Activated naive CD8-positive, alpha-beta T cell treated with anti-CD3 and anti-CD28 coated beads, Interleukin-2, amount 10 ng/mL, durations not matched to agents 7 days and 5 days (primary cell): ENCODE measurements at places on chromosomes 2 and 18.

- no peak for DNase-seq
These were observed 56.5 kb downstream of the SLC8A1 start for GRCh38 chr2:40395169-40396073.

GRCh38 chr2:10910625-10911024 lies 1.1 kb upstream of the KCNF1 start:
- no peak for DNase-seq

DNA sequence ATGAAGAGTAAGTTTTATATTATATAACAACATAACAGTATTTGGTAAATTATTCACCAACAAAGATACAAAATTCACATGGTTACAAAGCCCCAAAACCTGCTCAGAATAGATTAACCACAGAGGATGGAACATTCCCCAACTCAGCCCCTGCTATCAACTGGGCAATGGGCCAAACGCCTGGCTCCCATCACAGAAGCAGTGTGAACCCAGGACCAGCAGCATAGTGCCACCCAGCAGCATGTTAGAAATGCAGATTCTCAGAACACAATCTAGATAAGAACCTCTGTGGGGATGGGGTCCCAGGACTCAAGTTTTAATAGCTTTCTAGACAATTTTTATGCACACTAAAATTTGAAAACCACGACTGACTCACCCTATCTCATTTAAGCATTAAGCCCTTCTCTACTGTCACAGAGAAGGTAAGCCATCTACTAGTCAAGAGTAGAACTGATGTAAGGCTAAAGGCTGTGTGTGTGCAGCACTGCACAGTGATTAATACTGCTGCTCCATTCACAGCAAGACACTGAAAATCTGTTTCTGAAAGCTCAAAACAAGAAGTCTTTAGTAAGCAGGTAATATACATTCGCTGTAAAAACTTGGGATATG lies 15.2 kb downstream of the AFG3L2 start:
- DNase-seq = no peak

GRCh38 chr2:171166328-171166983 lies 5.8 kb upstream of the TLK1 start:
- DNase-seq = no peak

DNA sequence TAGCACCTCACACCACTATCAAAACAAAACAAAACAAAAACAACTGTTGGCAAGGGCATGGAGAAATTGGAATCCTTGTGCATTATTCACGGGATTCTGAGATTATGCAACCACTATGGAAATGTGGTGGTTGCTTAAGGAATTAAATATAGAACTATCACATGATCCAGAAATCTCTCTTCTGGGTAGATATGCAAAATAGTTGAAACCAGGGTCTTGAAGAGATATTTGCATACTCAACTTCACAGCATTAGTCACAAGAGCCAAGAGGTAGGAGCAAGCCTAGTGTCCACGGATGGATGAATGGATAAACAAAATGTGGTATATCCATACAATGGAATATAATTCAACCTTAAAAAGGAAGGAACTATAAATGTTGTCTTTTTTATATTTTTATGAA lies 7.0 kb downstream of the TMEM131 start:
- no peak for DNase-seq
